Mononuclear cell (primary cell): ENCODE measurements at places on chromosomes 16 and 17. TPM values are rescaled to one million over a fixed set of nuclear protein-coding genes. Genes with fewer than 3 reads are reported as not detected.

The CDH1 gene
- 3.7 TPM for total RNA-seq

The TP53TG3F gene
- total RNA-seq, result not detected

The OR2C1 gene
- not detected for total RNA-seq

The ASB16 gene
- total RNA-seq, result not detected

The NOXO1 gene
- not detected for total RNA-seq

The ACSM2A gene
- total RNA-seq, result not detected

The RNF112 gene
- total RNA-seq, result 0.21 TPM

The HOXB5 gene
- total RNA-seq, result not detected

The UTS2R gene
- total RNA-seq, result not detected

The MIEF2 gene
- 5.9 TPM for total RNA-seq
